ENCODE measurements at places on chromosomes 4 and X.

DNA sequence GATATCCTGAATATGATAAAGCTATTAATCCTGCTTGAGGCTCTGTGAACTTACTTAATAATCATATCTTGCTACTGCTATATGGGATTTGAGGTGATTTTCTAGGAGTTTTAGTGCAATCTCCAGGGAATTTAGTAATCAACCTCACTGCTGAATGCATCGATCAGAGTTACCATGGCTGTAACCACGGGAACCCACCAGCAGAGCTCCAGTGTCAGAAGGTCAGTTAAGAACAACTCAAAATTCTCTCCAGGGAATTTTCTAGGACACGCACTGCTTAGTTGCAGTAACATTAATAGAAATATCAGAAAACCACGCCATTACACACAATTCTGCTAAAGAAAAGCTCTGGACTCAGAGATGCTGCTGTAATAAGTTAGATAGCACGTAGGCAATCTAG is 1477.2 kb upstream of the TENM3 start:
- no peak for DNase-seq

DNA sequence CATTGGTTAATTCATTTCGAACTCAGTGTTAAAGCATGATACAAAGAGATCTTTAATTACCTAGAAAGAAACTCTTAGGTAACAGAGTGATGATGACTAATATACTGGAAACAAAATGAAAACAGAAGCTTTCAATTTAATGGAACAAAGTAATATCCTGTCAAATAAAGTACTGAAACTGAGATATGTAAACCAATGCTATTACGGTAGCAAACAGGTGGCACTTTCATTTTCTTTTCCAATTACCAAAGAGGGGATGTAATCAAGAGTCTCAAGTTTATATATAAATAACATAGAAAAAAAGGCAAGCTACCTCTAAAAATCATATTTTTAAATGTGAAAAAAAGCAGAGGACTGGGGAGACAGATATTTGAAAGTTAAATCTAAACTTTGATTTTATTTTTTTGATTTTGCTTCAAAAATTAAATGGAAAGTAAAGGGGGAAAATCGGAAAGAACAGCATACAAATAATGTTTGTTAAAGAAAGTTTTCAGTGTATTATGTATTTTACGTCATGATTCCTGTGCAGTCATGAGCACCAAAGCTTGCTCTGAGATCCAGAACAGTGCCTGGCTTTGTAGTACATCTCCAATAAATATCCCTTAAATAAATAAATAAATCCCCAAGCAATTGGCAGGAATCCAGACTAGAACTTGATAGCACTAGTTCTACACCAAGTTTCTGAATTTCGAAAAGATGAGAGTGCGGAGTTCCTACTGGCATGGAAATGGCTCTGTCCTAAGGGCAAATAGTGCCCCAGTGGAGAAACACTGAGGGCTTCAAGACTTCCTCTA is 25.0 kb upstream of the RAPGEF2 start:
- no peak for DNase-seq

DNA sequence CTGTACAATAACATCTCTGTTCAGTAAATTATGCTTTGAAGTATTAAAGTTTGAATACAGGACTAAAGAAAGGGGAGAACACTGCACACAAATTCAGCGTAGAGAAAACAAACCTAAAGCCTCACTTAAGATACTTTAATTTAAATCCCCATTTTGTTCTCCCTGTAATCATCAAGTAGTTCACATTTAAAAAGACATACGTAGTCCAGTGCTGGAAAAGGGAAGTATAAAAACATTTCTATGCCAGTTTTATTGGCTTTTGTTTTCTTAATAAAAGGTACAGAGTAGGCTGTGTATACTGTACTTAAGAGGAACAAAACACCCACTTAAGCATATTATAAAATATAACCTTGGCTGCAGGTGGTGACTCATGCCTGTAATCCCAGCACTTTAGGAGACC is 101.6 kb downstream of the FGF16 start:
- DNase-seq = no peak

DNA sequence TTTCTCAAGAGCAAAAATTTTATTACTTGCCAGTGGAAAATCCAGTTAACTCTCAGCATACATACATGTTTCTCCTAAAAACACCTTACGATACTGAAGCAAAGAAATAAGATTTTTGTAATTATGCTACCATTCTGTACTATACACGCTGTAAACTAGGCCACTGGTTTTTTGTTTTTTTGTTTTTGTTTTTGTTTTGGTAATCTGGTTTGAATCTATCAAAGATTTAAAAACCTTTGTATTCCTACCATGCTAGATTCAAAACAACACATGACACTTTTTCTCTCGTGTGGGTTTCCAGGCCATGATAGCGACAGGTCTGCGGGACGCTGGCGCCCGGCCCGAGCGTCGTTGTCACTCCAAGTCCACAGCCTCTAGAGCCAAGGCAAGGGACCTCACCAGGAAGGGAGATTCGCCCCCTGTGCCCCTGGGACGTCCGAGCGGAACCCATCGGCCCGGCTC is 723 bp downstream of the TMEM192 start:
- no peak for DNase-seq

- DNase-seq = no peak
These were observed 57.6 kb upstream of the CLNK start for GRCh38 chr4:10741961-10742699.

DNA sequence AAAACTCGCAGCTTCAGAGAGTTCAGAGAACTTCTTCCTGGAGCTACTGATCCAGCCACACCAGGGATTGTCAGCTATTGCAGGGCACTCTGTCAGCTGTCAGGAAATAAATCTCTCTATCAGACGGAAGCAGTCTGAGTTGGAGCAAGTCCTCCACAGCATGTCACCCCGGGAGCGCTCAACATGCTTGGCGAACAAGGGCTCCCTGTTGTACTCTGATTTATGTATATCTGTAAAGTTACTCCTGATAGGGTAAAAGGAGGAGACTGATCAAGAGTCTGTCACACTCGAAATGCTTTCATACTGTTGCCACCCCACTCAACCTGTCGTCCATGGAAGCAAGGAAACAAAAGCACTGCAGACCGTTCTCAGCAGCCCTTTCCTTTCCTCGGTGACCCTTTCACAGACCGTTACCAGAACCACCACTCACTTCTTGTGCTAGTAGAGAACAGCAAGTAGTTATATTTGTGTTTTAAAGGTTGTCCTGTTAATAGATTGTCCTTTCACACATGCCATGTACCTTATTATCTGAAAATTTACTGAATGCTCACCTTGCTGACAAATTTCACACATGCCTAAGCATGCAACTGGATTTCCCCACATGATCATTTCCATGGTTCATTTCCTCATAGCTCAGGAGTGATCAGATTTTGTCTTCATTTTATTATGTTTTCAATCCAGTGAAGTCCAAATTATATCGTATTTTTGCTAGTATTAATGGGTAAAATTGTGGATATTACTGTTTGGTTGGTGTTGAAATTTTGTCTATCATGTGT is 2108.9 kb upstream of the TENM3 start:
- DNase-seq = no peak

DNA sequence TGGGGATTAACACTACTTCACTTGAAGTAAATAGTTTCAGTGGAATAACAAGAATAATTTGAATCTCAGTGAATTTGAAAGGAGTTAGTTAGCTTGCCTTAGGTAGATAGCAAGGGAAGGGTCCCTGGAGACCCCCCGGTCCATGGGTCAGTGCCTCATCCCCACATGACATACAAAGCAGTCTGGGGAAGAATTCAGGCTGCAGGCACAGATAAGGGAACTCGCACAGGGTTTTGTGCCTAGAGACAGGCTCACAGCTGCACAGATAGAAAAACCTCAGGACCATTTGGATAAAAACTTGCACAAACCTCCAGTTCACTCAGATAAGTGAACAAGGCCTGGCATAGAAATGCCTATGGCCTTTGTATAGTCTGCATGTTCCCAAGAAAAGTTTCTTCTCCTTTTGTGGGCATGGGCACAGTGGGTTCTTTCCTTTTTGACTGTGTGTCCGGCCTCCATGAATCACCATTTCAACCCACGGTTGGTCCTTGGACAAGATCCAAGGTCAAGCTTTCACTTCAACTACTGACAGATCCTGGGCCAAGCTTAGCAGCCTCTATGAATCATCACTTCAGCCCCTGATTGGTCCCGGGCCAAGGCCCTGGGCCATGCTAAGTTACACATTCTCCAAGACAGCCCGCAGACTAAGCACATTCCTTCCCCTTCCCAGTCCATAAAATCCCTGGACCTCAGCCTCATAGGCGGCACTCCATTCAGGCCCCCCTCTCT is 108.3 kb upstream of the KLHL4 start:
- no peak for DNase-seq

DNA sequence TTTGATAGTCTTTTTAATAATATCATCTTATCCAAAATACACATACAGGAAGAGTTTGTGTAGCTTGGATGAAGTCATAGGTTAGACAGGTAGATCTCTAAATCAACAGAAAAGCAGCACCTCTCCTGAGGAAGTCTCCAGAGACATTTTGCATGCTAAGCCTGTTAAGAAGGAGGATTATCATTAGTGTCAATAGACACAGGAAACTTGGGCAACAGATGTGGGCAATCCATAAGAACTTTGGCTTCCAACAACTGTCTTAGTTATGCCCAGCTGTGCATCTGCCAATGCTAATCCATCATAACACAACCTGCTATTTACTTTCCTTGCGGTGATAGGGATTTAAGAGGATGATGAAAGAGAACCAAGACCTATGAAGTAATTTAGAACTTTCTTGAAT is 1052.6 kb downstream of the RPA4 start:
- no peak for DNase-seq

DNA sequence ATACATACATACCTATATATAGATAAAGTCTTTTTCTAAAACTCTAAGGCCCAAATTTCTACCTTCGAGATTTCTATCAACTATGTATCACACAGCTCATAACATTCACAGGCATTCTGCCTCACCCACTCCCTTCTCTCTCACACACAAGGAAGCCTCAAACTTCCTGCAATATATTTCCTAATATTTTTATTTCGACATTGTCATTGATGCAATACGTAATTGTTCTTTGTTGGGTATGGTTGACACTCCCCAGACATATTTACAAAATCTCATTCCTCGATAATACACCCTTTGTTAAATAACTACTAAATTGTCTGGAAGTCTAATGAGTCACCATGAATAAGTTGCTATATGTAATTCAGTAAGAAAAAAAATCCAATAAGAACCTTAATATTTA is 143.5 kb downstream of the HNRNPD start:
- DNase-seq = no peak

DNA sequence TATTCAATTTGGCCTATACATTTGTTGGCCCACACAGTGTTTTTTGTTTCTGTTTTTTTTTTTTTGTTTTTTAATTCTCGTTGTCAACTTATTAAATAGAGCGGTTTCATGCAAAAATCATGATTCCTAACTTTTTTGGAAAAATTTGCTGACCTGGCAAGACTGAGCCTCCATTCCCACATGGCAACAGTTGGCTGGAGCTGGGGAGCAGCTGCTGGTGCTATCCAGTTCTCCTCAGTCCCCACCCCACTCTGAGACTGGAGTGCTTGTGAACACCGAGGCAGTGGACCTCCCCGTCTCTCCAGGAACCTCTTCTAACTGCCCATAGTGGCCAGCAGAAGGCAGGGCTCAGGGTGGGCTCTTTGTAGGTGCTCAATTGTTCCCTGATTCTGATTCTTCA is 95.7 kb upstream of the OTUD4 start:
- DNase-seq = no peak

DNA sequence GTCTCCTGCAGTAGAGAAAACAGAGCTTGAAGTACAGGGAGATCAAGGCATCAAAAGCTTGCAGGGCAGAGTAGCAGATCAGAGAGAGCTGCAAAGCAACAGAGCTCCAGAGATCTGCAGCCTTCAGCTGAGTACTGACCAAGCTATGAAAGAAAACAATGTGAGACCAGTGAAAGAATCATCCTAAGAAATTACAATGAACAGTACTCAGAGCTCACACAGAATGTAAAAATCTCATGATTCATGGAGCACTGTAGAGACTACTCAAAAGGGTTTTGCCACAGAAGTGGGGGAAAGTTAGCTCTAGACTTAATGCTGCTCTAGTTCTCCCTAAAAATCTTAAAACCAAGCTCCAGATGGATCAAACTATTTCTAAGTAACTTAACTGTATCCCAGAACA is 80.0 kb upstream of the MAB21L2 start:
- no peak for DNase-seq

GRCh38 chr4:102263024-102263787 is 82.1 kb downstream of the SLC39A8 start:
- no peak for DNase-seq

DNA sequence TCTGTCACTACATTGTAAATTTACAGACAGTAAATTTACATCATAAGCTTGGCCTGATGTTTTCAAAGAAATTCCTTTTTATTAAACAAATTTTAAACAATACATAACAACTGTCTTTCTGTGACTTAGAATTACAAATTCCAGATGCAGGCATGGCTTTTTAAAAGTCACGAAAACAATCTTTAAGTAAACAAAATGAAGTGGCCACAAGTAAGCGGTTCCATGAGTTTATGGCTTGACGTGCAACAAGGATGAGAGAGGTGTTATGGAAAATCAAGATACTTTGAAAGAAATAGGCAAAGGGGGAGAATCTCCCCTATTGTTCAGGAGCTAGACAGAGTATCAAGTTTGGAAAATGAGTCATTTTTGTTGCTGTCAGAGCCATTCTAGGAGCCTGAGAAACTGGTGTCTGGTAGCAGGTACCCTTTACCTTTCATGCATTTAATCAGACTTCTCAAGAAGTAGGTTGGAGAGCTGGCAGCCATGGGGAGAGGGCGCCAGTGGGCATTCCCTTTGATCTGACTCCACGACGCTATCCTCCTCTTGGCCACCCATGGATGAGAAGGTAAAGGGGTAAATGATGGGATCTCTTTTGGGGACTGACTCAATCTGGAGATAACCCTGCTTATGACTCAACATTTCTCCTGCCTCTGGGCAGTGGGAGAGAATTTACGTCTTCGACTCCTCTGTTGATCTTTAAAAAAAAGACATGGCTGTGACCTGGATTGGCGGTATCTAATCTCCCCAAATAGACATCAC is 217.2 kb downstream of the SPRY1 start:
- DNase-seq = no peak

DNA sequence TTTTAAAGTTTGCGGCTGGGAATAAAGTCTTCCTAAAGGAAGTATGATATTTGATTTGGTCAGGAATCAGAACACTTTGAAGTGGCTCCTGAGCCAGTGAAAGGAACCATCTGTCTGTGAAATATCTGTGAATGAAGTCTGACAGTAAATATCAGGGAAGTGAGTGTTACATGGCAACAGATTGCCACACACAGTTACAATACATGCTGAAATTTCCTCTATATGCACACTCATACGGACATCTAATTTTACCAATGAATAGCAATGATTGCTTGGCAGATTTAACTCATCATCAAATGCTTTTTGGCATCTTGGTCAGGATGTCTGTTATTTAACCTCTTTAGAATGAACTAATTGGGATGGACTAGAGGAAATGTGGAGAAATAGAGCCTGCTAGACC is 1023.8 kb downstream of the FAT4 start:
- no peak for DNase-seq

- no peak for DNase-seq
These were observed 278.3 kb downstream of the INPP4B start for GRCh38 chr4:142567620-142568451.

- no peak for DNase-seq
These were observed 14.6 kb upstream of the PRSS12 start for GRCh38 chr4:118367361-118367760.

- no peak for DNase-seq
These were observed 195.9 kb downstream of the CHM start for GRCh38 chrX:85851418-85851817.

Data from activated gamma-delta T cell treated with Interleukin-2 at 50 U/mL for 16 hours (primary cell).